ENCODE measurements at places on chromosomes 12 and 14.

GRCh38 chr12:57240926-57241401, 10.0 kb downstream of the STAC3 start:
- DNase-seq, result no peak

DNA sequence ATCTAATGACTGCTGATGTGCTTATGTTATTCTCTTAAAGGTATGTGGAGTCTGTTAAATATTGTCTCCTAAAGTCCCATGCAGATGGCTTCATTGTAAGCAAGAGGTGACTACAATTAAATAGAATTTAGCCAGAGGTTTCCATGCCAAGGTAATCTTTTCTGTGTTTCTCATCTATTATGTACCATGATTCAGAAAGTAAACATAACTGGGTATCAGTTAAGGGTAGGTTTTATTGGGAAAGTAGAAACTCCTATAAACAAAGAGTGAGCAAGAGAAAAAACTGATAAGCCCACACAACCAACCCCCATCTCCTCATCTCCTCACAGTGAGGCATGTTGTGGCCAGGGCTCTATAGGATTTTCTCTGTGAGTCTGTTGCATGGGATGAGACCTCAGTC, 611.7 kb downstream of the SNAPC1 start:
- DNase-seq, result no peak

DNA sequence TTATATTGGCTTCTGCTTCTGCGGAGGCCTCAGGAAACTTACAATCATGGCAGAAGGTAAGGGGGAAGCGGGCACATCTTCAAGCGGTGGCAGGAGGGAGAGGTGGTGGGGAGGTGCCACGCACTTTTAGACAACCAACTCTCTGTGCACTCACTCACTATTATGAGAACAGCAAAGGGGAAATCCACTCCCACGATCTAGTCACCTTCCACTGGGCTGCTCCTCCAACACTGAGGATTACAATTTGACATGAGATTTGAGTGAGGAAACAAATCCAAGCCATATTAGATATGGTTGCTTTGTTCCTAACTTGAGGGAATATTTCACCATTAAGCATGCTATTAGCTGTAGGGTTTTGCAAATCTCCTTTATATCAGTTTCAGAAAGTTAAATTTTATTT, 80.3 kb downstream of the UNC79 start:
- DNase-seq, result no peak

GRCh38 chr14:28482251-28483040, 284.1 kb upstream of the FOXG1 start:
- no peak for DNase-seq

- DNase-seq, result no peak
Observed at GRCh38 chr12:12046401-12046800, 24.3 kb upstream of the BCL2L14 start.

Data from NK-92 treated with Interleukin-12 subunit alpha and Interleukin-12 subunit beta, amount 100 ng/mL, for 24 hours (cell line).